Vagina (tissue), 2 donors: ENCODE measurements at places on chromosomes 2 and 18. TPM values are rescaled to one million over a fixed set of nuclear protein-coding genes. Genes with fewer than 3 reads are reported as not detected.

BIRC6 gene
- 92.8 TPM for total RNA-seq

KLHL14 gene
- 0.98 TPM for total RNA-seq

IFIH1 gene
- total RNA-seq = 12.3 TPM

TUBB8B gene
- 1.7 TPM for total RNA-seq

SCN7A gene
- 15.0 TPM for total RNA-seq

KCNG3 gene
- total RNA-seq = 0.74 TPM

VSNL1 gene
- 19.2 TPM for total RNA-seq

- DNase-seq = no peak
Observed at GRCh38 chr18:12026562-12026961, 45.3 kb downstream of the IMPA2 start.

- DNase-seq = no peak
Observed at GRCh38 chr2:23635442-23636340, 250.7 kb downstream of the KLHL29 start.

DNA sequence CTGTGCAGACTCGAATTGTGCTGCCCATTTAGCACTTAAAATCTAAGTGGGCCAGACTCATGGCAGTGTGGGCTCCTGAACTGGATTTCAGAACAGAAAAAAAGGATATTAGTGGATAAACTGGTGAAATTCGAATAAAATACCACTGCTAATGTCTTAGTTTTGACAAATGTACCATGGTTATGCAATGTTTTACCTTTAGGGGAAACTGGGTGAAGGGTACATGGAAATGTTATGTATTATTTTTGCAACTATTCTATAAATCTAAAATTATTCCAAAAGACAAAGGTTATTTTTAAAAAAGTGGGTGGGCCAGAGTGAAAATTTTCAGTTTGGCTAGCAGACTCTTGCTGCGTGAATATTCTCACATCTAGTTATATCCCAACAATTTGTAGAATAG is 260.6 kb upstream of the CCDC68 start:
- no peak for DNase-seq

GRCh38 chr2:25379535-25379934 is 37.8 kb upstream of the DNMT3A start:
- DNase-seq = no peak

DNA sequence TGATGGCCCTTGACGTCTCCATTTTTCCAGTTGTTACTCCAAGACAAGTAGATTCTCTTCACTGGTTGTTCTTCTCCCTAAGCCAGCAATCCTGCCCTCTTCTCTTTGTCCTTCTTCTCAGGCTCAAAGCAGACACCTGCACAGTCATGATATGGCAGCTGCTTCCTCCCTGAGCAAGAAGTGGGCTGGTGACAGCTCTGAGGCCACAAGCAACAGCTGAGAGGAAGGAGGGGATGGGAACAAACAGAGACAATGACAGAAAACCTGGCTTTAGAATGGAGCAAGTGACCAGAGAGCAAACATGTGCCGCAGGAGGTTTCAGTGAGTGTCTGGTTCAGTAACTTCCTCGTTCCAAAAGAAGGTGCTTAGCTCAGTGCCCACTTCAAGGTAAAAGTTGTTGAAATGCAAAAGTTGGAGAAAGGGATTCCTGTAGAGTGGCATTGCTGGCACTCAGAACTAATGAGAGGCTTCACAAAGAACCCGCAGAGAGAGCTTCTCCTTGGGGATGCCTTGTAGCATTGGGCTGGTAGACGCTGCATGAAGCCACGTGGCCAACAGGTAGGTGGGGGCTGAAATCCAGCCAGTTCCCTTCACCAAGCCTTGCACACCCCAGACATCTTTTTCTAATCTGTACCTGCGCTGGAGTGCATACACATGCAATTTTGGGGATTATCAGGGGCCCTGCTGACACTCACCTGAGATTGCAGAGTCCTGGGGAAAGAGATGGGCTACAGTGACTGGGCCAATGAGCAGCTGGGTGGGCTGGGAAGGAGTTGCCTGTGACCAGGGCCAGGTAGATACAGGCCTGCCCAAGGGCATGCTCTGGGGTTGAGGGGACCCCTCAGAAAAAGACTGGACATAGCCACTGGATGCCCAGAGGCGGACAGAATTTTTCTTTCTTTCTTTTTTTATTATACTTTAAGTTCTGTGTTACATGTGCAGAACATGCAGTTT is 153.3 kb upstream of the RAB12 start:
- DNase-seq = peak; percentile 64

DNA sequence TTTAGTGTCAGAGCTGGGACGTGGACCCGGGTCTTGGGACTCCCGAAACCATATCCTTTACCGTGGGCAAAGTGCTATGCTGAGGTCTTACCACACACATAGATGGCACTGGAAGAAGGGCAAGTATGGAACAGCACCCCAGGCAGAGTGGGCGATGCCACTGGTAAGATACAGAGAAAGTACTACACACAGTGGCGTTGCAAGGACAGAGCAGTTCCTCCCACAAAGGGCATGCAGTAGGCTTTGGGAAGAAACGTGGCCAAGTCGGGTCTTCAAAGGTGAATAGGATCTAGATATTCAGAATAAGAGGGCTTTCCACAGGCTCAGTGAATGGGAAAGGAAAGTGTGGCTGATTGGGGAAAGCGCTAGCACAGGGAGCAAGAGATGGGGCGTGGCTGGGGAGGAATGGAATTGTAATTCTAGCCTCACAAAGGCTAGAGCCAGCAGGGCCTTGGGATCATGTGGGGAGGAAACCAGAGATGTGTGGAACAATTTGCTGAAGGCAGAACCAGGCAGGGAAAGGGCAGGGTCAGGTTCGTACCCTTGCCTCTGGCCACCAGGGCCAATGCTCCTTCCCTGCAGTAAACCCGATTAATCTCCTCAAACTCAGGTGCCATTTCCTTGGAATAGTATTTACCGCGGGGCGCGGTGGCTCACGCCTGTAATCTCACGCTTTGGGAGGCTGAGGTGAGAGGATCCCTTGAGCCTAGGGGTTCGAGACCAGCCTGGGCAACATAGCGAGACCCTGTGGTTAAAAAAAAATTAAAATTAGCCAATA is 36.0 kb downstream of the PCBP1 start:
- DNase-seq = no peak

- DNase-seq = no peak
Observed at GRCh38 chr2:3034856-3035255, 342.8 kb downstream of the EIPR1 start.

- DNase-seq = peak; percentile 75
Observed at GRCh38 chr2:71778936-71779773, 325.8 kb downstream of the DYSF start.

GRCh38 chr18:46296656-46297055 is 192.5 kb downstream of the HAUS1 start:
- DNase-seq = no peak

- no peak for DNase-seq
Observed at GRCh38 chr2:120766470-120767351, 31.0 kb downstream of the GLI2 start.

DNA sequence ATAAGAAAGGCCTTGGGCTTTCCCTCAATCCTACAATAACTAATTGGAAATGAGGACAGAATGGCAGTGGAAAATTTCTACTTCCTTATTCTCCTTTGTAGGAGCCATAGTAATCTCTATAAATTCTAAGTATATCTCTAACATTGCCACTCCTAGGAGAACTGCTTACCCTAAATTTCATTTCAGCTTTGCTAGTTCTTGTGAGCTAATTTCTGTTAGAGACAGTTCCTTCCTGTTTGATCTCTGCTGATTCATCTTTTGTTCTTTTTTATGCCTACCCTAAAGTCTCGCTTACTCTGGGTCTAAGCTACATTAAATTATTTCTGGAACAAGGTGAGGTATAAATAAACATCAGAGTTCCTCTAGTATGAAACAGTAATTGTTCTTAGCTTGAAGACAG is 25.7 kb downstream of the ABHD3 start:
- no peak for DNase-seq

GRCh38 chr2:40353231-40353630 is 98.7 kb downstream of the SLC8A1 start:
- DNase-seq = no peak

DNA sequence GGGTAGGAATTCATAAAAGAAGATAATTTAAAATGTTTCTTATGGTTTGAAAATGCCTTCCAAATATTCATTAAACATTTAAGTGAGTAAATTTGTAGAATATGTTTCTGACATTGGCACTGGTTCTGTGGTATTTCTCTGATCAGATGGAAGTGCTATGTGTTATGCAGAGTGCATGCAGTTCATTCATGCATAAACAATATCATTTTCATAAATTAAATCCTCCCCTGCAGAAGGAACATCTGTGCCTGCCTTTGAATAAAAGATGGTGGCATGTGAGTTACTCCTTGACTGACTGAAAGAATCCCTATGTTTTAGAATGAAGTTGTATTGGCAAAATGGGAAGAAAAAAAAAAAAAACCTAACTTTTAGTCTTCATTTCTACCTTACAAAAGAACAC is 5.9 kb downstream of the NEUROD1 start:
- no peak for DNase-seq
